Fibroblast of pulmonary artery (primary cell): ENCODE measurements at places on chromosomes 16 and 17.
A peak's percentile ranks its signal among the peaks of the same experiment; 100 is the strongest.

DNA sequence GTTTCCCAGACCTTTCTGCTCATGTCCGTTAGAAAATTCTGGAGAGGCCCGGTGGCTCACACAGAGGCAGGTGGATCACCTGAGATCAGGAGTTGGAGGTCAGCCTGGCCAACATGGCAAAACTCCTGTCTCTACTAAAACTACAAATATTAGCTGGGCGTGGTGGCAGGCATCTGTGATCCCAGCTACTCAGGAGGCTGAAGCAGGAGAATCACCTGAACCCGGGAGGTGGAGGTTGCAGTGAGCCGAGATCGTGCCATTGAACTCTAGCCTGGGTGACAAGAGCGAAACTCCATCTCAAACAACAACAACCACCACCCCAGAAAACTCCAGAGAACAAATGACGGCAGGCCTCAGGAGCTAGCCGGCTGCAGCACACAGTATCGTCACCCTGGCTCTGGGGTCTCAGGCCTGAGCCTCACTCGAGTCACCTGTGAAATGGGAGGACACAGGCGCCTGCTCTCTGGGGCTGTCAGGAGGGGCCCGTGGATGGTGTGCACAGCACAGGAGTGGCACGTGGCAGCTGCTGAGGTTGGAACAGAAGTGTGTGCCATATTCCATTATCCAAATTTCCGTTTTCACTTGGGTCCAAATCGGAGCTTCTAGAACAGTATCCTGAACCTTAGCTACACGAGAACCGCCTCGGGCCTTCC is 3.3 kb upstream of the SLC38A8 start:
- DNase-seq: no peak

- no peak for DNase-seq
Measured at GRCh38 chr16:52613508-52613907, 66.6 kb upstream of the TOX3 start.

DNA sequence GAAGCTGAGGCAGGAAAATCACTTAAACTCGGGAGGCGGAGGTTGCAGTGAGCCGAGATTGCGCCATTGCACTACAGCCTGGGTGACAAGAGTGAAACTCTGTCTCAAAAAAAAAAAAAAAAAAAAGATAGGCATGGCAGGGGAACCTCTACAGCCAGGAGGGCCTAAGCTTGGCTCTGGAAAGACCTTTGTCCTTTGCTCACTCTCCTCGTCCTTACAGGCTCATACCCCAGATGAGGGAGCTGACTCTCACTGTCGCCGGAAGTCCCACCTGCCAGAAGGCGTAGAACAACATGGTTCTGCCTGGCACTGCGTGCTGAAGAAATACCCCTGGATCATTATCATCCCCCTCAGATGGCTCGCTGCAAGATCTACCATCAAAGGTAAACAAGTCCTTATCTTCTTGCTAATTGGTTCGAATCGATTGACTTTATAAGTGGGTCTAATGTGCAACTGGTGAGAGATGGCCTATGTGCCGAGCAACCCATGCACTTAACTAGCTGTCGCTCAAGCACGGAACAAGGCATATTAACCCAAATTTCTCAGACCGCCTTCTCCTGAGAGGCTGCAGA is 29.7 kb downstream of the RTN4RL1 start:
- DNase-seq: no peak

DNA sequence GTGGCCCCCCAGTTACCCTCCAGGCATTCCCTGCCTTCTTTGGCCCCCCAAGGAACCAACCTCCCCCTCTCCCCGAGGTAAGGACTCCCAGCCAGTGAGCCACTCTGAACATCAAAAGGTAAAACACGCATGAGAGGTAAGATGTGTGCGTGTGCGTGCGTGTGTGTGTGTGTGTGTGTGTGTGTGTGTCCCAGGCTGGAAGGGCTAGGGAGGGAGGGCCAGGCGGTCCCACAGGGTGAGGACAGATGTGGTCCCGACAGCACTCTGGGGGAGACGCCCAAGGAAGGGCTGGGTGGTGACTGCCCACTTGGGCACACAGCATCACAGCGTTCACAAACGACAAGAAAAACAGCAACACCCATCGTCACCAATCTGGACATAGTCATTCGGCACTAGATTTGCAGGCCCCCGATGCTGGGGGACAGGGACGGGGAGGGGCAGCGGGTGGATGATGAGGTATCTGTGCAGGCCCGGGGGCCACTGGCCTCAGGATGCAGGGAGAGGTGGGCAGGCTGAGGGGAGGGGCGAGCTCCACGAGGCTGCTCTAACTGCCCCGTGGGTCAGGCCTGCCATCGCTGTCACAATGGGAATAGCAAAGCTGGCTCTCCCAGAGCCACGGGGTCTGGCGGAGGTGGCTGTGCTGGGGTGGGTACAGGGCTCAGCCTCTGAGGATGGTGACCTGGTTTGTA is 16.3 kb downstream of the MNT start:
- DNase-seq: no peak

GRCh38 chr17:78381601-78382232 is 3.3 kb downstream of the PGS1 start:
- no peak for DNase-seq

GRCh38 chr16:83933885-83934683 is 19.0 kb upstream of the OSGIN1 start:
- DNase-seq: peak; percentile 42

DNA sequence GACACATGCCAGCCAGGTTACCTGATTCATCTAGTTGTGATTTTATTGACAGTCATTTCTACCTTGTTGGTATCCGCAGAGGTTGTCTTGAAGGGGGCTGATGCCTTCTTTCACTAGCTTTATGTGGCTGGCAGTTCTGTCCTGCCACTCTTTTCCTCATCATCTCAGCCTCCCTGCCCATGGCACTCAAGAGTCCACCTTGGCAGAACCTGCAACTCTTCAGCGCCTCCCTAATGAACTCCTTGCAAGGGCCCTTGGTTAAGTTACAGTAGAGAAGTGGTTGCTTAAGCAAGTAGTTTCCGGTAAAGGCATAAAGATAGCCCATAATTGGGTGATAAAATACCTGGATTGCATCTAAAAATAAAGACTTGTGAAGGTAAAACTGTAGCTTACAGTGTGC is 489.9 kb downstream of the WWOX start:
- DNase-seq: no peak

DNA sequence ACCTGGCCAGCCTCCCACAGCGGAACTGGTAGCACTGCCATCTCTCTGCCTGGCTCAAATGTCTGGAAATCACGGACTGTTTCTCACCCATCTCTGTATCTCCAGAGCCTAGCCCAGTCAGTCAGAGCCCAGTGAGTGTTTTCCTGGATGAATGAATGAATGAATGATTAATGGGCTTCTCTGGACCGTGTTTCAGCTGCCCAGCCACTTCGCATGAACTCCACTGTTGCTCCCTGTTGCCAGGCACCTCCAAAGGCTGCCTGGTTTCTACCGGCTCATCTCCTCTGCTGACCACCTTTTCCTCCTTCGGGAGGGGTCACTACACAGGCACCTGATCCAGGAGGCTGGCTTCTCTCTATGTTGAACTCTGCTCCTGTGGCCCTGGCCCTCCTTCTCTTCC is 91.0 kb upstream of the SDK2 start:
- no peak for DNase-seq

GRCh38 chr16:66693149-66693548 is 3.4 kb downstream of the CMTM4 start:
- no peak for DNase-seq

DNA sequence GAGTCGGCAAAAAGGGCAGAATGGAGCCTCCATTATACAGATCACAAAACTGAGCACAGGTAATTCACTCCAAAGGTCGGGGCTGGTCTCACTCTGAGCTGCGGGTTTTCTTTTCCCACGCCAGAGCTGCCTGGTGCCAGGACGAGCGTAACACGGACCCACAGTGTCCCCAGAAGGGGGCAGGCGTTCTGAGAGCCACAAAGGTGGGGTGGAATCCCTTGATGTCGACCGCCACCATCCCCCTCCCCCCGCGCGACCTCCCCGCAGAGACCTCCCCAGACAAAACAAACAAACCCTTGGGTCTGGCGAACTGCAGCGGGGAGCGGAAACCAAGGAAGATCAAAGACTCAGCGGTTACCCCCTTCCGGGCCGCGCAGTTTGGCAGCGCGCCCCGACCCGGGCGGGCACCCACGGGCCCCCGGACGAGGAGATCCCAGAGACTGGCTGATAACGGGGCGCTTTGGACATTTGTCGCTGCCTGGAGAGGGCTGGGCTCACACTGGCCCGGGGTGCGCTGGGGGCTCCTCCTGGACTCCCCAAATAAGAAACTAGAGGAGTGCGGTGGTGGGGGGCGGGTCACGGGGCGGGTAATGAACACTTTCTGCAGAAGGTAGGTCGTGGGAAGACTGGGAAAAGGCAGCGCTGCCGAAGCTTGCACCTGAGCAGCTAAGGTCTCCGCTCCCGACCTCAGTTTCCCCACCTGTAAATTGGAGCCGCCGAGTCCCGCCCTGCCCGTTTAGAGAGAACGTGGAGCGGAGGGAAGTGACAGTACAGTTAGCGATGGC is 664 bp upstream of the NKD1 start:
- DNase-seq: no peak

GRCh38 chr17:75109046-75109406 is 743 bp upstream of the ARMC7 start:
- no peak for DNase-seq

DNA sequence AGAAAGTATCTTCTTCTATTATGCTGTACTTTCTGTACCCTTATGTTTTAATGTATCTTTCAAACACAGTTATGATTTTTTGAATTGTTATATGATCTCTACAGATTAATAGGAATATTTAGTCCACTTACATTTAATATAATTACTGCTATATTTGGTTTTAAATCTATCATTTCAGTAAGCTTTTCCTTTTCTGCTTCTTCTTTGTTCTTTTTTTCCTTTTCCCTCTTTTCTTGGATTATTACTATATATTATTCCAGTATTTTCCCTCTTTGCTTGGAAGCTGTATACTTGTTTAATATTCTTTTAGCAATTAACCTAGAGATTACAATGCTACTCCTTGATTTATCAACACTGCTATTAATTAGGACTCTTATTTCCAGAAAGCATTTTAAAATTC is 13.5 kb downstream of the TLE7 start:
- no peak for DNase-seq

GRCh38 chr16:26712876-26713275 is 353.9 kb upstream of the C16orf82 start:
- no peak for DNase-seq

DNA sequence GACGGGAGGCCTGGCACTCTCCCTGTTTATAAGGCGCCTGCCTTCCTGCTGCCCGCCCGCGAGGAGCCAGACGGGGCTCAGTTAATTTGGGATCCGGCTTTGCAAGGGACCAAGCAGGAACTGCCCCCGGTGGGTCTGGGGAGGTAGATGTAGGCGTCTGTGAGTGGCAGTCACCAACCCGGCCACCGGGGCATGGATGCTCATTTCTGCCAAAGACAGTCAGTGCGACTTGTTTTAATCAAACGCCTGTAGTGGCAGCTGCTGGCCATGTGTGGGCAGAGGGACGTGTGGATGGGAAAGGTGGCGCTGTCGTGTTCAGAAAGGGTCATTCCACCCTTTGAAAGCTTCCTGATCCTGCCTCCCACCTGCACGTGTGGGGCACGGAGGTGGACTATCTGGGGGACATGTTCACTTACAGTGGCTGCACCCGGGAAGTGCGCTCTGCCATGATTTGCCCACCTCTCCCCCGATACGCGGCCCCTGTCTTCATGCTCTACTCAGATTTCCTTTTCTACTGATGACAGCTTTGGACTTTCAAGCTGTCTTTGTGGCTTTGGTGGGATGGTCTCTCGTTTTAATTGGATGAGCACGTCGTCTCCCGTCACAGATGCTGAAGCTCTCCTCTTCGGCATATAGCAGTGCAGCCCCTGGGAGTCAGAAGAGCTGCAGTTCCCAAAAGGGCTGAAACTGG is 60.3 kb upstream of the CIBAR2 start:
- DNase-seq: peak; percentile 35

DNA sequence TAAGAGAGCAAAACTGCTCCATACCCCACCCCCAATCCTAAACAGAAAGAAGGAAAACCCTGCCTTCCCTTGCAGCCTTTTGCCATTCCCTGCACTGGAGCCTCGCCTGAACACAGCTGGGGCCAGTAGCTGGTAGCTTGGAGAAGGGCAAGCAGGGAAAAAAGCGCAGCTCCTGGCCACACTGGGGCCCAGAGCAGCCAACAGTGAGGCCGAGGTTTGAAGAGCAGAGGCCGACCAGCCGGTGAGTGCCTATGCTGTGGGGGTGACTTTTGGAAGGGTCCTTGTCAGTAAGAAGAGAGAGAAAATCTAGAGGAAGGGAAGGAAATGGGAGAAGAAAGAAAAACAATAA is 3.2 kb upstream of the HOXB9 start:
- no peak for DNase-seq

DNA sequence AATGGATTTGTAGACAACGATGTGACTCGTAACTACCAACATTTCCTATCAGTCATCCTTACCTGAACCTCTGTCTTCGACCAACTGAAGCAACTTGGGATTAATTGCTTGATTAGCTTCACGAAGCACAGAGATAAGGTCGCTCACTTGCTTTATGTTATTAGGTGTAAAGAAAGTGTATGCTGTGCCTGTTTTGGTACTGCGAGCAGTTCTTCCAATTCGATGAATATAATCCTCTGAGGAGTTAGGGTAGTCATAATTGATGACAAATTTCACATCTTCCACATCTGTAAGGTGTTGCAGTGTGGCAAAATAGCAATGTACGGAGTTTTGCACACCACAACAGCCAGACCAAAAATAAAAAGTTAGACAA is 3.6 kb upstream of the POLG2 start:
- no peak for DNase-seq

DNA sequence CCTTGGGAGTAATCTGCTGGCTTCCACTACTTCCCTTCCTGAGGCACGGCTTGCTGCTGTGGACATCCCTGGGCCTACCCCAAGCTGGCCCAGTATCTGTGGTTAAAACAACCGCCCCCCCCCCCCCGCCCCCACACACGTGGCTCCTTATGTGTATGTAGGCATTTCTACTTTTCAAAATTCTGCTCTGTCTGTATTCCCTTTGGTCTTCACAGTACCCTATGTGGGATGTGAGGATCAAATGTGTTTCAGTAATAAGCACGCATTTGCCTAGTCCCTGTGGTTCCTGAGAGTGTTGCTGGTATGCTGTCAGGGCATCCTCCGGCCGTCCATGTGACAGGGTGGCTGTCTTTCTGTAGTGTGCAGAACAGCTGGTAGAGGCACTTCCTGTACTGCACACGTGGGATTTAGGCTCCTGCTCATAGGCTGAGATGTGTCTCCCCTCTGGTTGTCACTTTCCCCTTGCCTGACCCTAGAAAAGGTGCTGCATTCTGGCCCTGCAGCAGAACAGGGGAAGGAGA is 2.2 kb downstream of the NT5M start:
- no peak for DNase-seq
